ENCODE measurements at places on chromosomes 1 and 21.

- DNase-seq, result no peak
Measured at GRCh38 chr1:26181586-26182382, 4.5 kb downstream of the CNKSR1 start.

DNA sequence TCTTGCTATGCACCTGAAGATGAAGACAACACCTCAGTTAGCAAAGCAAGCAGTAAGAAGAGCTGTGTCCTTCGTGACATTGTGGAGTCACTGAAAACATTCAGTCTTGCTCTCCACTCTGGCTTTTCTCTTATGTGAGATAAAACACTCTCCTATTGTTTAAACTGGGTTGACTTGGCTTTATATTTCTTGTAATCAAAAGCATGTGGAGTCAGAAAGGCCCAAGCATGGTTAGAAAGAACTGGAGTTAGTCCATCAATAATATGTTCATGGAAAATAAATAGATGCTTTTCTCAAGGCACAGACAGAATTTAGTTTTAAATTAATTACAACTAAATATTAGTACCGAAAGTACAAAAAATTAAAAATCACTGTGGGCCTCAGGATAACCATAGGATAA is 61.7 kb downstream of the UBE2U start:
- DNase-seq, result no peak

DNA sequence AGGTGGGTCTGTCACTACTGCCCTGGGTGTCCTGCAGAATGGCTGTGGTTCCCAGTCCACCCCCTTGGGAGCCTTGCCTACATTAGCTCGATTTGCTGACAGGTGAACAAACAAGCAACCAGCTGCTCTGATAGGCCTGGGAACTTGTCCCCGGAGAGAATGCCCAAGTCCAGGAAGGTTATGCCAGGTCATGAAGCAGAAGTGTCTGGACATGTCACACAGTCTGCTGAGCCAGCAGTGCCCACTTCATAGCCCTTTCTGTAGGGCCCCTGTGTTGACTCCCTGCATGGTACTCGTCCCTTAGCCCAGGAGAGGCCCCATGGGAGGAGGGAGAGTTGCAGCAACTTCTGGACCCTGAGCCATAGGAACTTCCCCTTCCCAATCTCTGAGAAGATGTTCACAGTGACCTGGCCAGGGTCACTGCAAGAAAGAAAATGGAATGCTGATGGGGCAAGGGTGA is 31.0 kb downstream of the UCK2 start:
- no peak for DNase-seq

GRCh38 chr1:145992502-145992936 is 3.9 kb downstream of the TXNIP start:
- DNase-seq, result no peak

DNA sequence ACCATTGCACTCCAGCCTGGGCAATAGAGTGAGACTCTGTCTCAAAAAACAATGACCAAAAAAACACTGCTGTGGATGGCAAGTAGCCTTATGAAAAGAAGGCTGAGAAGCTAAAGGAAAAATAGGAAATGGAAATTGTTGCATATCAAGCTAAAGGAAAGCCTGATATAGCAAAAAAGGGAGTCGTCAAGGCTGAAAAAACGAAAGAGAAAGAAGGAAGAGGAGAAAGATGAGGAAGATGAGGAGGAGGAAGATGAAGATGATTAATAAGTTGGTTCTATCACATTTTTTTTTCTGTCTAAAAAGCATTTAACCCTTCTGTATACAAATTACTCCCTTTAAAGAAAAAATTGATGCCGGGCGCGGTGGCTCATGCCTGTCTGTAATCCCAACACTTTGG is 10.2 kb upstream of the PRDX1 start:
- DNase-seq, result no peak

- no peak for DNase-seq
Measured at GRCh38 chr1:226964068-226964425, 24.0 kb downstream of the COQ8A start.

DNA sequence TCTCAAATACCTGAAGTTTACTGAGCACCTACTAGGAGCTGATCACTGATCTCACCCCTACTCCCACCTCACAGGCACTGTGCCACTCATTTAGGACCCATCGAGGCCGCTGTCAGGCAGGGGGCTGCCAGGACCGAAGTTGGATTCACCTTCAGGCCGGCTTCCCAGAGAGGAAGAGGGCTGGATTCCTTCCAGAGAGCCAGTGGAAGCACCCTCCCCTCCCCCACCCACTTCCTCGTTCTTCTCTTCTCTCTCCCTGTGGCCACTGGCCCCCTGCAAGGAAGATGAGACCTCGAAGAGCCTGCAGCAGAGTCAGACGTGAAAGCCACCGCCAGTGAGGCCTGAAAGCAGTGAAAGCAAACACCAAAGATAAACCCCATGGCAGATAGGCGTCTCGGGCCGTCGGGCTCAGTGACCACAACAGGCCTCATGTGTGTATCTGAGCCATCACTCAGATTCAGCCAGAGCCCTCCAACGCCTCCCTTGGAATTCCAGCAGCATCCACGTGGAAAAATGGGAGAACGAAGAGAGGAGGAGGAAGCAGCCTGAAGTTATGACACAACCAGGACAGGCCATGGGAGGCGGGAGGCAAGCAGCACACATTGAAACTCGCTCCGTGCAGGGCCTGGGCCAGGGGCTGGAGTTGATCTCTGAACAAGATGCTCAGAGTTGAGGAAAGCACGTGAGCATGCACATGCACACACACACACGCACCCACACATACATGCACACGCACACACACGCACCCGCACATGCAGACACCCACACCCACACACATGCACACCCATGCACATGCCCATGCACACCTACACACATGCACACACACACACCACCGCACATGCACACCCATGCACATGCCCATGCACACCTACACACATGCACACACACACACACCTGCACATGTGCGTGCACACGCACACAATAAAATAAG is 6.2 kb upstream of the AGTRAP start:
- no peak for DNase-seq

DNA sequence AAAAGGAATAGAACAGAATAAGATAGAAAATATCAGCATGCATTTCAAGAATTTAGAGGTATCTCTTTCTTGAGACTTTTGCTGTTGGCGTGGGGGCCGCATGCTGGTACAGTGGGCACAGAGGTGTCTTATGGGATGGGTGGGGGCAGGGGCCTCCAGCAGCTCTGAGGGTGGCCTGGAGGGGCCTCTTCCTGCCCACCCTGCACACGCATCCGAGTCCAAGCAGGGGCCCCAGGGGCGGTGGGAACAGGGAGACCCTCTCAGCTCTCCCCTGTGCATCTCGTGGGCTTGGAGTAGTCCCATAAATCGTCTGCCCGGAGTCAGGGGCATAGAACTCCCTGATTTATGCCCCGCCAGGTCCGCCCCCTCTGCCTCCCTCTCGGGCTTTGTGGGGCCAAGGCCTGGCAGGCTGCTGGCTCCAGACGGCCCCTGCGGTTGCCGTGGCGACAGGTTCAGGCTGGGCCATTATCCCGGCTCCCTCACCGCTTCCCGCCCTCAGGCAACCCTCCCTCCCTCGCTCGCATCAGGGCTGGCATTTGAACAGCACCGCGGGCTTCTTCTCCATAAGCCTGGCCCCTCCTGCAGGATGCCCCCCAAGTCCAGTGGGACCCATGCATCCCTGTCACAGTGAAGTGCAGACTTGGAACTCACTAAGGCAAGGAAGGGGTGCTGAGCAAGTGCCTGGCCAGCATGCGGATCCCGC is 133.2 kb upstream of the ZBTB40 start:
- peak; percentile 82 for DNase-seq

- no peak for DNase-seq
Measured at GRCh38 chr1:29399465-29399864, 163.1 kb downstream of the PTPRU start.

- DNase-seq, result no peak
Measured at GRCh38 chr21:36023092-36023480, 37.2 kb downstream of the SETD4 start.

GRCh38 chr1:87294633-87295032 is 34.0 kb upstream of the LMO4 start:
- no peak for DNase-seq

DNA sequence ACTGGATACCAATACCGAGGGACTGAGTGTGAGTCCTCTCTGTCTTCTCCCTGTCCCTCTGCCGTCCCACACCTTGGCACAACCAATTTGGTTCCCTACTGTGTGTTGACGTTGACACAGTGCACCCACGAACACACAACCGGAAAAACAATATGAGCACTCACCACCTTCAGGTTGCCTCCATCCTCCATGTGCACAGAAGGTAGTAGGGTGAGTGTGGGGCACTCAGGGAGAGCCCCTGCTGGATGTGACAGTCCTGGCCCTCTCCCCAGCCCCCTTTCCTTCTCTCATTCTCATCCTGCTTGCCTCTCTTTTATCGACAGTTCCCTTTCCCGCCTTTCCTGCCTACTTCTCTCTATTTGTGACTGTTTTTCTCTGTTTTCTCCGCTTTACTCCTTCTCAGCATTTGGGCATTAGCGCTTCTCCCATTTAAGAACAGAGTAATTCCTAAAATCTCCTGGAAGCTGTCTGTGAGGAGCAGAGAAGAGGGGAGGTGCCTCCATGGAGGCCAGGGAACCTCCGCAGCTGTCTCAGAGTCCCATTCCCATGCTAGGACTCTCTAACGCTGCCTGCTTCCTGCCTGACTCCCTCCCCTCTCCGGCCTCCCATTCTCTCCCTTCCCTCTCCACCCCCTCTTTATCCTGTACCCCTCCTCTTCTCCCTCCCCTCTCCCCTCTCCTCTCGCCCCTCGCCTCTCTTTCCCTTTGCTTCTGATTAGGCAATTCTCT is 16.4 kb downstream of the CADM3 start:
- DNase-seq, result no peak

DNA sequence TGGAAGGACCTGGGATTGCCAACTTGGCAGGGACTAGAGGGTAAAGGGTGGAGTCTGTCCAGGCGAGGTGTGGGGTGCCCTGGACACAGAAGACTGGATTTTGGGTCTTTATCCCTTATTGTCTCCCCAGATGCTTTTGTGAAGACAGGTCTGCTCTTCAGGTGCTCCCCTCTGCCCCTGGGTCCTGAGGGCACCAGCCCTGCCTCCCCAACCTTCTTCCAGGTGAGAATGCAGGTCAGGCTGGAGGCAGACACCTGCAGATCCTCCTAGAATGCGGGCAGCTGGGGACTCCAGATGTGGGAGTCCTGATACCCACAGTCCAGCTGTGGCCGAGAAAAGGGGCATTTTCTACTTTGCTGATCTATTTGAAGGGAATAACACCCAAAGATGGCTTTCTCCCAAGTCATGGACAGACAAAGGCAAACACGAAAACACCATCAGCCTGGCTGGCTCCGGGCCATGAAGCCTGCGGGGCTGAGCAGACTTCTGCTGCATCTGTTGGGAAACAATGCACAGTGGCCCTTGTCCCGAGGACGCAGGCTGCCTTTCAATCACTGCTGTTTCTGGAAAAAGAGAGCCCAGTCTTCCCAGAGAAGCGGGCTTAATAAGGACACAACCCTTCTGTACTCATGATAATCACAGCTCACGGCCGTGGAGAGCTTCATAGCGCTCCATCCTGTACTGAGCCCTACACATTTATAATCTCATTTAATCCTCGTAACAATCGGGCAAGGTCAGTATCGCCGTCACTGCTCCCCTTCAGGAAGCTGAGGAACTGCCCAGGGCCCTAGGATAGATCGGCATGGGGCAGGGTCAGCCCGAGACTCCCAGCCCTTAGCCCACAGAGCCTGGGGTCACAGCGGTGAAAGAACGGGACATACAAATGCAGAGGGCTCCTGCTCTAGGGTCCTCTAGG is 62.0 kb upstream of the ABCG1 start:
- DNase-seq, result no peak

GRCh38 chr1:63506782-63507181 is 16.2 kb downstream of the ITGB3BP start:
- no peak for DNase-seq

DNA sequence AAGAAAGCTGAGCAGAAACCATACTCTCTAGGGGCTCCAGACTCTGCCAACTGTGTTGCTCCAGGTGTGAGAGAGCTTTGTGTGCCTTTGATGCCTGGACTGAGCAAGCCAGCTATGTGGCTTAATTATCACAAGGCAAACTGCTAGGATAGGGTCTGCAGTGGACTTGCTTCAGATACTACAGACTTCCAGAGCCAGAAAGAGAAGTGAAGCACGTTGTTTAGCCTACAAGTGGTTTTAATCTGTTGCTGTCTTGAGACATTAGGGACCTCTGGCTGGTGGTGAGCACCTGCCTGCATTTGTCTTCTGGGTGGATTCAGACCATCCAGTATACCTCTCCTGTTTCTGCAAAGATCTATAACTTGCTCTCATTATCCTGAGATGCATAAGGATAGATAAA is 353.4 kb upstream of the PLXNA2 start:
- no peak for DNase-seq

GRCh38 chr1:81690676-81691453 is 109.9 kb upstream of the ADGRL2 start:
- DNase-seq, result no peak

- DNase-seq, result no peak
Measured at GRCh38 chr1:161966067-161966466, 57.6 kb downstream of the OLFML2B start.

DNA sequence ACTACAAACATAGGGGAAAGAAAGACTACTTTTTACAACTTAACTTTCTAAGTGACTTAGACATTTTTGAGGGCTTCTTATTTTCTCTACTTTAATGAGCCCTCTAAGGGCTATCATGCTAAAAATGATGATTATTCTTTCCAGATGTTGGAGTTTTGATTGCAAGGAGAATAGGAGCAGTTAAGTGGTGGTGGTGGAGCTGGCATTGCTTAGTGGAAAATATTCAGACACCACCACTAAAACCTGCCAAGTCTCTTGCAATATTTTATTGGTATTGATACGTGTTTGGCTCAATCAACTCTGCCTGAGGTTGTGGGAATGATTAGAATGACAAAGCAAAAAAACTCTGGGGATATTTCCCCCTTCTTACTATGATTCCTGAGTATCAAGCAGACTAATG is 82.6 kb upstream of the PTGFR start:
- DNase-seq, result no peak

DNA sequence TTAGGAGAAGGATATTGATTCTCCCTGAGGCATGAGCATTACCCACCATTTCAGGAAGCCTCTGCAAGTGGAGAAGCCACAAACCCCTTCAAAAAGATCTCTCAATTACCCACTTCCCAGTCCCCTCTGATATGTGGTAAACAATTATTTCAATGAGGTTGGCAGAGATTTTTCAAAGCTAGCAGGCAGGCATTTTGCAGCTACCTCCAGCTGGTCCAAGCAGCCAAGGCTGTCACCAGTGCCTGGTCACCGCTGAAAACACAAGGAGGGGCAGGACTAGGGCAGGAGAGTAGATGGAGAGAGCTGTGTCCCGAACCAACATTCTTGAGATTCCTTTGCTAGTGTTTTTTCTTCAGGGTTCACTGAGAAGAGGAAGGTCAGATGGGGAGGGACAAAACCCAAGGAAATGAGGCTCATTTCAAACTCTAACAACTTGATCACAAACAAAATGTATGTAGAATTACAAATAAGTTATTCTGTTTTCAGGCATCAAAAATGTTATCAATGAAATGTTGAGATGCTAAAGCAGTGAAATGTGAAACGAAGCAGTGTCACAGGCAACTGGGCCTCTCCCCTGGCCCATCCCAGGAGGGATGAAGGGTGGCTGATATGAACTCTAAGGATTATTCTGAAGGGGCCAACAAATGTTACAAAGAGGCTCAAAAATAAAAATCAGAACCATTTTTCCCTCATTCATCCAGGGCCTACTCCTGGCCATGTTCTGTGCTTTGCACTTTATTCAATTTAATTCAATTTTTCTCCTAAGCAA is 22.3 kb downstream of the APP start:
- peak; percentile 71 for DNase-seq
